ENCODE measurements at places on chromosomes 16 and 17.
A peak's percentile ranks its signal among the peaks of the same experiment; 100 is the strongest.

- no peak for DNase-seq
These were observed 164.9 kb downstream of the CCDC182 start for GRCh38 chr17:57580055-57580739.

DNA sequence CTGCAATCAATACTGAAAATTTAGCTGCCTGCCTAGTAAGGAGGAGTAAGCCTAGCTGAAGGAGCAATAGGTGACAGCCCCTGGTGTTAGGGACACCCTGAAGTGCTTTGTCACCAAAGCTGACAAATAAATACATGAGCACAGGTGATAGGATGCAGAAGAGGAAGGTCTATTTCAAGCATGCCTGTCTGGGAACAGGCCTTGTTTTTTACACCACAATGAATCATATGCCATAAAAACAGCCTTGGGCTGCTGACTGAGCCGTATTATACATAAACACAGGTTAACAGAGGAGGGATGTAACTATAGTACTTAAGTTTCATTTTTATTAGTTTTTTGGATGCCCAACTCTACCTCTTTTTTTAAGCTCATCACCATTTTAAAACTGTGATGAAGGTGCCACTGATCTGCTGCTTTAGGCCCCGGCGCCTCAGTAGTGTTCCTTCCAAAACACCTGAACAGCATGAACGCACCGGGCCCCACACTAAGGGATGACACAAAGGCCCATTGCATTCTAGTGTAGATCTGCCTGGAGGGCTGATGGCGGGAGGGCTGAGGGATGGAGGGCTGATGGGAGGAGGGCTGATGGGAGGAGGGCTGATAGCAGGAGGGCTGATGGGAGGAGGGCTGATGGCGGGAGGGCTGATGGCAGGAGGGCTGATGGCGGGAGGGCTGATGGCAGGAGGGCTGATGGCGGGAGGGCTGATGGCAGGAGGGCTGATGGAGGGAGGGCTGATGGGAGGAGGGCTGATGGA lies 150.3 kb downstream of the AATF start:
- no peak for DNase-seq

DNA sequence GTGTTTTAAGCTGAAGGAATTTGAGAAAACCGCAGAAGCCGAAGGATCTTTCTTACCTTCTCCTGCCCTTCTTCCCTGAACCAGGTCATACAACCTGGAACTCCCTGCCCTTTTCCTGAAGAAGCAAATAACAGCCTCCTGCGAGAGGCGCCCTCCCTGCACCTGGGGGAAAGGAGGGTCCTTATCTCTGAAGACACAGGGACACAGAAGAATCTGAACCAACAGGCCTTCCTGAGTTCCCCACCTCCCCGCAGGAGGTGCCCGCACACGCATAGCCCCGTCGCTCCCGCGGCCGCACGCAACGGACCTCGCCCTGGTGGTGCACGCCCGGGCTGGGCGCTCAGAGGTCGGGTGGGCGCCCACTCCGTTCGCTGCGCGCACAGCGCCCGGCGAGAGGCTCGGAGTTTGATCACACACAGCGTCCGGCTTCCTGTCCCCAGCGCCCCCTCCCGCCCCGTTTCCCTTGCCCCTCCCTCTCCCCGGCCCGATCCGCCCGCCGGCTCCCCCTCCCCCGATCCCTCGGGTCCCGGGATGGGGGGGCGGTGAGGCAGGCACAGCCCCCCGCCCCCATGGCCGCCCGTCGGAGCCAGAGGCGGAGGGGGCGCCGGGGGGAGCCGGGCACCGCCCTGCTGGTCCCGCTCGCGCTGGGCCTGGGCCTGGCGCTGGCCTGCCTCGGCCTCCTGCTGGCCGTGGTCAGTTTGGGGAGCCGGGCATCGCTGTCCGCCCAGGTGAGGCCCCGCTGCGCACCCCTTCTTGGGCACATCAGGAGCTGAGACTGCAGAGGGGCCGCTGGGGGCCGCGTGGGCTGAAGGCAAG lies at the start of gene TNFSF12:
Gene TNFSF12, plus strand, starts transcription at position 474 of the 816 bp plus-strand sequence. Its CDS starts 96 bp downstream, at position 570.
- peak; percentile 46 for DNase-seq

- DNase-seq: no peak
These were observed 375 bp upstream of the KRT32 start for GRCh38 chr17:41467561-41467960.

GRCh38 chr17:68599091-68599490 lies 2.1 kb downstream of the FAM20A start:
- DNase-seq: no peak

DNA sequence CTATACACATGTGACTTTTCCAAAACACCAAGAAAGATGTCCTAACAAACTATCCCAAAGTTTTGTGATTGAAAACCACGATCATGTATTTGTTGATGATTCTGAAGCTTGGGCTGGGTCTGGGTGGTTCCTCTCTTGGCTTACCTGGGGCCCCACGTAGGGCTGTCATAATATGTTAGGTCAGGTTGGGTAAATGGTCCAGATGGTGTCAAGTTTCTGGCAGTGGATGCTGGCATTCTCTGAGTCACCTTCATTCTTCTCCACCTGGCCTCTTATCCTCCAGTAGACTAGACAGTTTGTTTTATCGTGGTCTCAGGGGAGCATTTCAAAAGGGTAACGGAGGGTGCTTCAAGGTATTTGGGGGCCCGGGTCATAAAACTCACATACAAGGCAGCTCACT lies 39.4 kb downstream of the SYCE1L start:
- DNase-seq: no peak

DNA sequence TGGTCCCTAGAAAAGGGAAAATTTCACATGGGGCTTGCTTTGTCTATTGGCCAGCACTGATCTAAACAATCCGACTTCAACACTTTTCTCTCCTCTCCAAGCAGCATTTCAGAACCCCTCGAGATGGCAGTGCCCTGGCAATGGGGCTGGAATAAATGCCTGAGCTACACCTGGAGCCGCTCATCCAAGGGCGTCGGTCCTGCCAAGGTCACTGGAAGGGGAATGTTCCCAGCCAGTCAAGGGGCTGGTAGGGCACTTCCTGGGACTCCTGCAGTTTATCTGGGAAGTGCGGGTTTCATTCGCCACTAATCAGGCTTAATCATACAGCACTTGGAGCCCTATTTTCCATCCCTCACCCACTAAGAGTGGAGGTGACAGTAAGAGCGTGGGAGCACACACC lies 17.1 kb downstream of the MEAK7 start:
- DNase-seq: no peak

- DNase-seq: no peak
These were observed 35.7 kb upstream of the GSG1L start for GRCh38 chr16:28098959-28099945.

DNA sequence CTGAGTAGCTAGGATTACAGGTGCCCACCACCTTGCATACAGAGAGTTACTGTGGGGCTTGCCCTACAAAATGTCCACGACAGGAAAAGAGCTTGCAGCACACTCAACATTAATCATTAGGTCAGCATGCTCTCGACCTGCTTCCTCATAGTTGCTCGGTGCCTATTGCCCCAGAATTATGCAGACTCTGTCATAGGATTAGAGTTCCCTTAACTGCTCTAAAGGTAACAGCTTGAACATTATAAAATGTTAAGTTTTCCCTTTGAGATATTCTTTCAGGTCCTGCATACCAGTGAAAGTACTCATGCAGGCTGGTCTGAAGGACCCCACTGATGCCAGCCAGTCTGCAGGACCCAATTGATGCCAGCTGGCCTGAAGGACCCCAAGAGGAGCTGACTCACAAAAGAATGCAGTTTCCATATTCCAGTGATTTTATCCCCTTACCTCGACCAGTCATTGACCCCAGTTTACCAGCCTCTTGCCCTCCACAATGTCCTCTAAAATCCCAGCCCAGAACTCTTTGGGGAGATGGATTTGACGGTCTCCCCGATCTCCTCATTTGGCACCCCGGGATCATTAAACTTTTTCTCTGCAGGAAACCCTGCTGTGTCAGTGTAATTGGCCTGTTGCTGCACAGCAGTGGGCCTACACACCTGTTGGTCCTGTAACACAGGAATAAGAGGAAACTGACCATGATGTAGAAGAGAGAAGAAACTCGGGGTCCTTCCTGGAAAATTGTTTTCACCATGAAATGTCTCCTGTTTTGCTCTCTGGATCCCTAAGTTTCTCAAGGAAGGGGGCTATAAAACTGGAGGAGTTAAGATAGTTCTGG lies 10.6 kb downstream of the ICAM2 start:
- DNase-seq: no peak

GRCh38 chr17:32910769-32911168 lies 17.2 kb upstream of the TMEM98 start:
- no peak for DNase-seq

GRCh38 chr17:30336369-30337171 lies 2.7 kb upstream of the TMIGD1 start:
- peak; percentile 15 for DNase-seq

GRCh38 chr17:62987136-62987535 lies 21.1 kb downstream of the TANC2 start:
- DNase-seq: no peak

DNA sequence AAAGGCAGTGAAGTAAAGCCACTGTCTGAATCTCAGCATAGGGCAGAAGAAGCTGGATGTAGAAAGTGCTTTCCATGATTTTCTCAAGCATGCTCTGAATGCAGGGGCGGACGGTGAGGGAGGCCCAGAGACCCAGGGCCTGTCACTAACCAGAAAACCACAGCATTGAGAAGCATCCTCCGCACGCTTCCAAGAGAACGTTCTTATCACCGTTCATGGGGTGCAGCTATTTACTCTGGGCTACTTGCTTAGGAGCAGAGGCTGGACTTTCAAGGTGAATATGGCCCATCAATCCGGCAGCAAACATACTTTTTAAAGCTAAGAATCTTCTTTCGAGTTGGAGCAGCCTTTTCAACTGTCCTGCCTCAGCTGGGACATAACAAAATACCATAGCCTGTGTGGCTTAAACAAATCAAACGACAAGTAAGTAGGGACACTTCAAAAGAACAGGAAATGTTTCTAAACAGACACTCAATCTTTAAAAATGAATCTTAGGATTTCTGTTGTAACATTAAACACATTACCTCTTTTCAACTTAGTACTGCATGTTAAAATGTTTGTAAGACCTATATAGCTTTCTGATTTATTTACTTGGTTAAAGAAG lies 46.5 kb upstream of the CDRT4 start:
- no peak for DNase-seq

DNA sequence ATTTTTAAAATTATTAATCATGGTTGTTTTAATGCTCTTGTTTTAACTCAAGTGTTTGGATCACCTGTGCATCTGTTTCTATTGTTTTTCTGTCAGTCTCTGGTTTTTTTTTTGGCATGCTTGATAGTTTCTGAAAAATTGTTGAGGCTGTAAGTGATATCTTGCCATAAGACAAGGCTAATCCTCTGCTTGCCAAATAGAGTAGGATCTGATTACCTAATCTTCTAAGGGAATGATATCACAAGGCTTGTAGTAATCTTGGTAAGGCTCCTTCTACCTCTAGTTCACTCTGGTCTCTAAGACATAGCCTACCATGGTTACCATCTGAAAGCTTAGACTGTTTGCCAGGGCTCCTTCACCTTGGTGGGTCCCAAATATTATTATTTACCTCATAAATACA lies 81.0 kb downstream of the ATF7IP2 start:
- DNase-seq: no peak

DNA sequence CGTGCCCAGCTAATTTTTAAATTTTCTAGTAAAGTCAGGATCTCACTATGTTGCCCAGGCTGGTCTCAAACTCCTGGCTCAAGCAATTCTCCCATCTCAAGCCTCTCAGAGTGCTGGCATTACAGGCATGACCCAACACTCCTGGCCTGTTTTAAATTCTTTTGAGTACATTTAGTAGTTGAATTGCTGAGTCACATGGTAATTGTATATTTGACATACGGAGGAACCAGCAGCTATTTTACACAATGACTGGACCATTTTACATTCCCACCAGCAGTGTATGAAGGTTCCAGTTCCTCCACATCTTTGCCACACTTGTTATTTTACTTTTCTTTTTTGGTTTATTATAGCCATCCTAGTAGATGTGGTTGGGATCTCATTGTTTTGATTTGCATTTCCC lies 43.6 kb downstream of the RHOT1 start:
- DNase-seq: no peak

DNA sequence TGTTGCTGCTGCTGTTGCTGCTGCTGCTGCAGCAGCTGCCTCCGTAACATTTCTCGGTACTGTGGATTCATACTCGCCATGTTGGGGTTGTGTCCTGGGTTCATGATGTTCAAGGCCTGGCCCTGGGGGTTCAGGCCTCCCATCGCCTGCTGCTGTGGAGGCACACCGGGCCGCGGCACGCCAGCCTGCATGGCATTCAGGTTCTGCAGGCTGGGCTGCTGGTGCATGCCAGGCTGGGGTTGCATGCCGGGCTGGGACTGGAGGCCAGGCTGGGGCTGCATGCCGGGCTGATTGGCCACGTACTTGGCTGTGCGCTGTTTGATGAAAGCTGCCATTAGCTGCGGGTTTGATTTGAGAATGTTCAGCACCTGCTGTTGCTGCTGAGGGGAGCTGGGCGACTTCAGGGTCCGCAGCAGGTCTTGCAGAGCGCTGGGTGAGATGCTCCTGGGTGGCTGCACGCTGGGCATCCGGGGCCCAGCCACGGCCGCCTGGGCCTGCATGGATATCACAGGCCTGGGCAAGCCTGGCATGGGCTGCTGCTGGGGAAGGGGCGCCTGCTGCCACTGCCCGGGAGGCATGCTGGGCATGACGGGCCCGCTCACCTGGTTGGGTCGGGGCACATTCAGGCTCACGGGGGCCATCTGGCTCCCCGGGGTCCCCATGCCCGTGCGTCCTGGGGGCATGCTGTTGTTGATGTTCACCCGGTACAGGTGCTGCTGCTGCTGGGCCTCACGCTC lies 11.3 kb upstream of the TRAP1 start:
- DNase-seq: no peak

GRCh38 chr17:49393491-49394255 lies 21.0 kb downstream of the PHB1 start:
- DNase-seq: no peak

DNA sequence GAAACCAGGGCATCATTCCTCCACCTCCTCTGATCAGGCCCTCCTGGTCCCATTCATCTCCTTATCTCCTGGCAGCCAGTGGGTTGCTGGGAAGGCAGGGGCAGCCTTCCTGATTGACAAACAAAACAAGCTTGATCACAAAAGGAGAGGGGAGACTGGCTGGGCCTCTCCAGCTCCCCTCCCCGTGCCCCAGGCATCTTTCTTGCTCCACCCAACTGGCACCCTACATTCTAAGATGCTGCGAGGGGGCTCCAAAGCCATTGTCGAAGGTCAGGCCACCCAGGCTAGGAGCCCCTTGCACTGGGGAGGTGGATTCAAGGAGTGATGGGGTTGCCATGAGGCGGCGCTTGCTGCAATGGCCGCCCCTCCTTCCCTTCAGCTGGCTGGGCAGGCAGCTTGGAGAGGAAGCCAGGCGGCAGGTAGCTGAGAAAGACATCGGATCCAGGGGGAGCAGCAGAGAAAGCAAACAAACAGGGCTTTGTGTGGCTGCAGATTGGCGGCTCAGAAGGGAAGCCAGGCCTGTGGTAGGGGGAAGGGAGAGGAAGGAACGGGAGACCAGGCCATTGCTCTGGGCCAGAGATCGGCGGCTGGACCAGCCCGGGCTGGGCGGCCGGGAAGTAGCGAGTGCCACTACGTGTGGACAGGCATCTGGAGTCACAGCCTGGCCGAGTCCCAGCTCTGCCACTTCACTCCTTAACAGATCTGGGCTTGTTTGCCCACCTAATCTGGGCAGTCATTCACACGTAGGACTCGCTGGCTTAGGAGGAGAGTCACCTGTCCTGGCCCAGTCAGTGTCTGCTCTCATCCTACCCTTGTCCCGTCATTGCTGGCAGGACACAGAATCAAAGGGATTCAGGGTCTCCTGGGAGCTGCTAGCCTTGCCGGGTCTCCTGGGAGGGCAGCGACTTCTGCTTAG lies 12.3 kb downstream of the RAI1 start:
- DNase-seq: no peak

- DNase-seq: no peak
These were observed 11.3 kb upstream of the PRR29 start for GRCh38 chr17:63986821-63987220.

GRCh38 chr16:26457095-26457494 lies 609.6 kb upstream of the C16orf82 start:
- DNase-seq: no peak
